ENCODE measurements at places on chromosomes 1 and 21. TPM values are rescaled to one million over a fixed set of nuclear protein-coding genes. Genes with fewer than 3 reads are reported as not detected.
A peak's percentile ranks its signal among the peaks of the same experiment; 100 is the strongest.

OR2T2 gene
- not detected for total RNA-seq

ITGB2 gene
- total RNA-seq = 8.8 TPM

TCHH gene
- not detected for total RNA-seq

NBPF1 gene
- 8.3 TPM for total RNA-seq

ITLN1 gene
- total RNA-seq = not detected

UMODL1 gene
- not detected for total RNA-seq

PROX1 gene
- 0.17 TPM for total RNA-seq

EVI5 gene
- 45.0 TPM for total RNA-seq

OR2G6 gene
- total RNA-seq = not detected

DNA sequence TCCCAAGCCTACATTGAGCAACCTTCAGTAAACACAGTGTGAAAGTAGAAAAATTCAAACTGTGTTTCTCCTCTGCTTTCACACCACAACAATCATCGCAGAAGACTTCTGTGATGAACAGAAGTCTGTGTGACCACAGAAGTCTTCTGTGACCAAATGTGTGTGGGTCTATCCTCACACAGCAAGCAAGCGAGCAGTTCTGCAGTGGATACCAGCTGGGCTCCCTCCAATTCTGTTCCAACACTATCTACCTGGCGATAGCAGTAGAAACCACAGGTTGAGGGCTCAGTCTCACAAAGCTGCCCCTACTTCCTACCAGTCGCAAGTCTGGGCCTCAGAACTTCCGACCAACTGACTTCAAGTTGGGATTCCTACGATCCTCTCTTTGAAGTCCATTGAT, 21.0 kb upstream of the RAP1A start:
- no peak for DNase-seq

- no peak for DNase-seq
Observed at GRCh38 chr1:70553567-70553956, 142.5 kb downstream of the CTH start.

- DNase-seq = no peak
Observed at GRCh38 chr1:17480846-17481245, 41.4 kb upstream of the RCC2 start.

DNA sequence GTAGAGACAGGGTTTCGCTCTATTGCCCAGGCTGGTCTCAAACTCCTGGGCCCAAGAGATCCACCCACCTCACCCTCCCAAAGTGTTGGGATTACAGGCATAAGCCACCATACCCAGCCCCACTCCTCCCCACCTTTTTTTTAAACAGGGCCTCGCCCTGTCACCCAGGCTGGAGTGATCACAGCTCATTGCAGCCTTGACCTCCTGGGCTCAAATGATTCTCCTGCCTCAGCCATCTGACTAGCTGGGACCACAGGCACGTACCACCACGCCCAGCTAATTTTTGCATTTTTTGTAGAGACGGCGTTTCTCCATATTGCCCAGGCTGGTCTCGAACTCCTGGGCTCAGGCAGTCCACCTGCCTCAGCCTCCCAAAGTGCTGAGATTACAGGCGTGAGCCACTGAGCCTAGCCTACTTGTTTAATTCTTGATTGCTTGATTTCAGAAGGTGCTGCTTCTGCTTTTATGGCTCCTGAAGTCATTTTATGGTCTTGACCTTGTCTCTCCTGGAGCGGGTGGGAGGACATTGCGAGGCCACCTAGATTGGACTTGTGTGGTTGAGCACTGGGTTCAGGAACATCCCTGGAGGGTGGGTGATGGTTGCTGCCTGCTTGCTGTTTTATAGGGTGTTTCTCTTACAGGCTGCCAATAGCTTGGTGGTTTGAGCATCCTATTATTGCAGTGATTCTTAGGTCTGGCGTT, 81.9 kb downstream of the GALNT2 start:
- DNase-seq = no peak

DNA sequence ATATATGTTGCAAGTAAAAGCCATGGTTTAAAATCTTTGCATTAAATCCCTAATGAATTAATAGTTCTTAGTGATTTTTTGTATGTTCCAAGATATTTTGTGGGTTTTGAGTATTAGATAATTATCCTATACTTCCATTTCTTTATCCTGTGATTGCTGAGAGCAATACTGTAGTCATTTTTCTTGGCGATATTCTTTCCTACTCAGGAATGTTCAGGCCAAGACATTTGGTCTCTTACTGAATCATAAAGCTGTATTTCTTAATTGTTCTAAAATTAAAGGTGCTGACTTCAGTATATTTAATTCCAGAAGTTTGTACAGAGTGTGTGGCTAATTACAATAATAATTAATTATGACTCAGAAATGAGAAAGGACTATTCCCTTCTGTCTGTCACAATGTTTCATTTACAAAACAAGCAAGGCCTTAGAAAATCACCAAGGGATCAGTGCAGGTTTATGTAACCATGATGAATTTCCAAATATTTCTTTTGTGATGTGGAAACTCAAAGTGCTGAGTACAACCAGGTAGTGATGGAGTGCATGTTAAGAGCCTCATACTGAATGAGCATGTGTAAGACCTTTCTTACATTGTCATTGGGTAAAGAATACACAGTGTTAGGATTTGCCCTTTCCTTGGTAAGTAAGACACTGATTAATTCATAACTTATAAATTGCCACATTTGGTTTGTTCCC, 161.2 kb downstream of the HMCN1 start:
- peak; percentile 62 for DNase-seq

- peak; percentile 40 for DNase-seq
Observed at GRCh38 chr21:28872218-28872617, 120.5 kb downstream of the LTN1 start.

DNA sequence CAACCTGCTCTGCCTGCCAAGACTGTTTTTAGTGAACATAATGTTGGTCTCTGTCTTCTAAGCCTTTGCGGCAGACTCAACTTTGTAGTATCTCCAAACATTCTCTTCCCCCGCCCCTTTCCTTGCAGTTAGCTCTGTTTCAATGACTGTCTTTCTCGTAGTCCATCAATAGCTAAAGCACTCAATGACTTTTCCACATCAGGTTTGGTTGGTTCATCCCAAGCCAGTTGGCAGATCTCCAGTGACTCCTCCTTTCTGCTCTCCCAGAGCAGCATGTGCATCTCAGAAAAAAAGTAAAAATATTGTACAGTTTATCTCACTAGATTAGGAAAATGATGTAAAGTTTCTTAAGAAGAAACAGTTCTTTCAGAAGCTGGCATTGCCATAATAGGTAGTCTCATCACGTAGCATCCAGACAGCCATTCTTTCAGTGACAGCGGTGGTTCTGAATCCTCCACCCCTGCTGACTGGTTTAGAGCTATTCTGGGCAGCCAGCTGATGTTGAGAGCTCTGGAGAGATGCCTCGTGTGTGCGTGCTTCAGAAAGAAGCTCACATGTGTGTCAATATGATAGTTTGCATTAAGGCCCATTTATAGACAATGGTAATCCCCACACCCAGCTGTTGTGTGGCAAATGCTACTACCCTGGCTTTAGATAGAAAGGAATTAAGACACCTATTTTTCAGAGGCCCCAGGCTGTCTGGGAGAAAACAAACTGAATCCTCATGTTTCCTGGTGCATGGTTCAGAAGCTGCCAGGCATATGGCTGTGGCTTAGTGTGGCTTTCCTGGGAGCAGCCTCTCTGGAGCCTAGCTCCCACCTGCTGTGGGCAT, 53.2 kb downstream of the CNN3 start:
- DNase-seq = no peak

- no peak for DNase-seq
Observed at GRCh38 chr1:177309880-177310279, 139.1 kb downstream of the BRINP2 start.

- DNase-seq = no peak
Observed at GRCh38 chr1:230899841-230900251, 31.5 kb upstream of the C1orf198 start.

- no peak for DNase-seq
Observed at GRCh38 chr1:154992721-154993571, 440 bp upstream of the LENEP start.

DNA sequence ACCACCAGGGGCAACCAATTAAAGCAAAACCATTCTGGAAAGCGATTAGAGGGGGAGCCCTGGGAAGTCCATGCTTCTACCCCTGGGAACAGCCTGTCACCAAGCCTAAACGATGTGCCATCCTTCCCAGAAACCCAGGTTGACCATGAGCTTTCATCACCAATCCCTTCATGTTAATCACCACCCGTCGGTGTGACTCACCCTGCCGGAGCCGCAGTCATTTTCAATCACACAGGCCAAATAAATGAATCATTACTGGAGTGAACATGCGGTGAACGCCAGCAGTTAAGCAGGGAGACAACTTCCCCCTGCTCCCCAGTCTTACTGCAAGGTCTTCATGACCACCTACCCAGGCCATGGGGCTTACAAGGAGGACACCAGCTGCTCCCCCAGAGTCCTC, 308.8 kb downstream of the AJAP1 start:
- DNase-seq = peak; percentile 77

DNA sequence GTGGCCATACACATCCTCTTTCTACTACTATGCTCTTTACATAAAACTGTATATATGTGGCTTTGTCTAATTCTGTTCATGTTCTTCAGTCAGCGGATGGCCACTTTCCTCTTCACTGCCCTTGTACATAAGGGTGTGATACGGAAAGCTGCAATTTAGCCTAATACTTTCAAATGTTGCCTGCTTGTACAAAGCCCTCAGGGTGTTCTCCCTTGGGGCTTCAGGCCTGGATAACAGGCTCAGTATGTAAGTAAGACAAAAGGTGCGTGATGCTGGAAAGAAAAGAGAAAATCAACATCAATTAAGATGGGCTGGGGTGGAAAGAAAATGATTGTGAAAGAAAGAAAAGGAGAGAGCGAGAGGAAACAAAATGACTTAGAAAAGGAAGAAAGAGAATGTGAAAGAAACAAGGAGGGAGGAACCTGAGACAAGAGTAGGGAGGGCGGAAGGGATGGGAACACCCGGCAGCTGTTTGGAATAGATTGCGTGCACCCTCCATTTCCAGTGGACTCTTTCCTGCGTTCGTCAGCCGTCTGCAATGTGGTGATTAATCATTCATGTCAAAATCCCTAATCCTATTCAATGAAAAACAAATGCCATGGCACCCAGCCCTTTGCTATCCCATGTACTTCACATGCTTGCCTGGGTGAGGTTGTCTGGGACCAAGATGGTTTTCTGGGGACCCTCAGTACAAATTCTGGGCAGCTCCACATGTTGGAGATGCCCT, 553.6 kb downstream of the NUF2 start:
- no peak for DNase-seq

DNA sequence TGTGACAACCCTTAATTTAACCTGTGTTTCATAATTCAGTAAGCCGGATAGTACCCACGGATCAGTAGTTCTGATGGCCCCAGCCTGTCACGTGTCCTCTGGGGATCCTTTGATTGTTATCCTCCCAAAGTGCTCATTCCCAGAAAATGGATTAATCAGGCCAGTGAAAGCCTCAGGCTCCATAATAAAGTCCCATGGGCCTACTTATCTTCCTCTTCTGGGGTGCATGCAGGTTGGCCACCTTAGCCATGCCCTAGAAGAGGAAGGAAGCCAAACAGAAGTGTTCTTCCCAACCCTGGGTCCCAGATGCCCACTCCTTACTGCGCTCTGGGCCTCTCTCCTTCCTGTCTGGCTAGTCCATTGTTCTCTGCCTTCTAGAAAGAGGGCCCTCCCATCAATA, 146.1 kb downstream of the EDEM3 start:
- no peak for DNase-seq

GRCh38 chr1:87972811-87973210, 644.1 kb downstream of the LMO4 start:
- DNase-seq = no peak

DNA sequence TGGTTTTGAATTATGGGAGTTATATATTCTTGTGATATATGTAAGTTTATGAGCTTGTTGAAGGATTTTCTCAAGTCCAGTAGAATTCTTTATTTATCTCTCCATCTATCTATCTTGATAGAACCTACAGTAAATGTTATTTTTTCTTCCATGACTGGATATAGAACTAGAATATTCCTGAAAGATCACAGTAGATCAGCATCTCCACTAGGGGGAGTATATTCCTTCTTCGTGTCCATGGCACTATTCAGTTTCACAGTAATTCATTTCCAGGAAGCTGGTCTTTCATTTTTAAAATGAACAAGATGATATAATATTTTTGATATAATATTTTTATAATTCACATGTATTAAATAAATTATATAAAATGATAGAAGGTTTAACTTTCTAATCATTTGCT, 18.8 kb downstream of the TMPRSS15 start:
- no peak for DNase-seq

DNA sequence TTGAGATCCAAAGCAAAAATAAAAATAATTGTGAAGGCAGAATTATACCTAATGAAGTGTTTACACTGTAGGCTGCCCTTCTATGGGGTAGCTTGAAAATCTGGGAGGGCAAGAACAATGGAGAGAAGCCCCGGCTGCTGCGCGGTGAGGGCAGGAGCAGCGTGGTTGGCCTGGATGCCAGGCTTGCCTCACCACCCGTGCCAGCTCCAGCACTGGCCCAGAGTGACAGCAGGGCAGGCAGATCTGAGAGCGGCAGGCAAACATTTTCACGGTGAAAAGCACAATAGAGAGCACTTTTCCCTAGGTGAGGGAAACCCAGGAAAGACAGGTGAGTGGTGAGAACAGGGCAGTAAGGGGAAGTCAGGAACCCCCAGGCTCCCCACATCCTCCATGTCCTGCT, 1.4 kb downstream of the PROK1 start:
- DNase-seq = no peak

GRCh38 chr1:150150133-150151021, 661 bp downstream of the PLEKHO1 start:
- no peak for DNase-seq

DNA sequence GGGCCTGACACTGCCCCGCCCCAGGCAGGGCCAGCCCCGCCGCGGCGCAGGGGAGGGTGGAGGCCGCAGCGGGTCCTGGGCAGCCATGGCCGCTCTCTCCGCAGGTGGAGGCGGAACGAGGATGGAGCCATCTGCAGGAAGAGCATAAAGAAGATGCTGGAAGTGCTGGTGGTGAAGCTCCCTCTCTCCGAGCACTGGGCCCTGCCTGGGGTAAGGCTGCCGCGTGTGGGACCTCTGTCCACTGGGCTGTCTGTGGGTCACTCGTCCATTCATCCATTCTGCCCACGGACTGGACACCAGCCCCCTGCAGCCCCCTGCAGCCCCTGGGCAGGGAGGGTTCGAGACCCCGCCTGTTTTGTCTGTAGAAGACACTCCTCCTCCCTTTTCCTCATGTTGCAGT, 18.4 kb upstream of the LRRC3 start:
- no peak for DNase-seq

GRCh38 chr1:17309426-17310067, 1.6 kb downstream of the PADI4 start:
- no peak for DNase-seq

GRCh38 chr21:45576838-45577737, 34.8 kb upstream of the SLC19A1 start:
- DNase-seq = no peak

- DNase-seq = no peak
Observed at GRCh38 chr1:55634516-55634915, 419.4 kb upstream of the USP24 start.

GRCh38 chr21:41373253-41373652, 11.4 kb downstream of the MX2 start:
- DNase-seq = no peak
